ENCODE measurements at places on chromosomes 5 and 9. TPM values are rescaled to one million over a fixed set of nuclear protein-coding genes. Genes with fewer than 3 reads are reported as not detected.
A peak's percentile ranks its signal among the peaks of the same experiment; 100 is the strongest.

The C9orf50 gene
- not detected for total RNA-seq

The TUSC1 gene
- 7.5 TPM for total RNA-seq

The SLC36A3 gene
- not detected for total RNA-seq

The SLC6A7 gene
- 0.88 TPM for total RNA-seq

The PNPLA7 gene
- 0.56 TPM for total RNA-seq

The FBP2 gene
- not detected for total RNA-seq

DNA sequence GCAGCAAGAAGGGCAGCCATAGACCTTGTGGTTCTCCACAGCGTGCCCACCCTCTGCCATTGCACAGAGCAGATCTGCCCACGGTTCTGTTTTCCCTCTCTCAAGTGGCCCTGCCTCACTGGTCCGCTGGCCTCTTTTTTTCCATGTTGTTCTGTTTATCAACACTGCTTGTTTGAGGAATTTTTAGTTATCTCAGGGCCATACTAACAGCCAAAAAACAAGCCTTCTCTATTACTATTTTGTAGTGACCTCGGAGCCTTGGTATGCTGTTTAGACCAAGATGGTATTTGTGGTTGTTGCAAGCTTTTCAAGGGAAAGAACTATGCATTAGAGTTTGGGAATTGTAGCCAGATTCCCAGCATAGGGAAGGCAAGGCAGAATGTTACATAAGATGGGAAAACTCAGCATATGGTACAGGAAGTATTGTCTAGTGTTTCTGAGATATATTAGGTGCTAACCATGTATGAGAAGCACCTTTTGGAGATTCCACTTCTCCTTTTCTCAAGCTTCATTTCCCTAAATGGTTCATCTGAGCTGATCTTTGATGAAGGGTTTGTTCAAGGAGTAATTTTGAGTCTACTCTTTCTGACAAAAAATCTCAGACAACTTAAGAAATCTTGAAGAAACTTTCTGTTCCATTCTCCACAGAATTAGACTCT, 54.3 kb downstream of the NUP214 start:
- DNase-seq, result no peak

DNA sequence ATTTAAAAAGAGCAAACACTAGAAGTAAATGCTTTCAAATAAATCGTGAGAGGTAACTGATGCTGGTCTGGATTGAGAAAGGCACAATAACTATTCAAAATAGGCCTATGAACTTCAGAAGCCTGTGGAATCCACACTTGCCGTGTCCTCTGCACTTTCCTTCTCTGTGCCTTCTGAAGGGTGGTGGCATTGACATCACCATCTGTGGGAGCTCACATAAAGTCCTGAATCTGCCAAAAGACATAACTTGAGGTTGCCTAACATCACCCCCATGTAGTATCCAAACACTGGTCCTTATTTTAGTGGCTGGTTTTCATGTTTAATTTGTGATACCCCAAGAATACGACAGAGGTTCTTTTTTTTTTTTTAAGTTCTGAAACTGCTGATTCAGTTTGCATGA, 59.8 kb downstream of the IRF1 start:
- no peak for DNase-seq

DNA sequence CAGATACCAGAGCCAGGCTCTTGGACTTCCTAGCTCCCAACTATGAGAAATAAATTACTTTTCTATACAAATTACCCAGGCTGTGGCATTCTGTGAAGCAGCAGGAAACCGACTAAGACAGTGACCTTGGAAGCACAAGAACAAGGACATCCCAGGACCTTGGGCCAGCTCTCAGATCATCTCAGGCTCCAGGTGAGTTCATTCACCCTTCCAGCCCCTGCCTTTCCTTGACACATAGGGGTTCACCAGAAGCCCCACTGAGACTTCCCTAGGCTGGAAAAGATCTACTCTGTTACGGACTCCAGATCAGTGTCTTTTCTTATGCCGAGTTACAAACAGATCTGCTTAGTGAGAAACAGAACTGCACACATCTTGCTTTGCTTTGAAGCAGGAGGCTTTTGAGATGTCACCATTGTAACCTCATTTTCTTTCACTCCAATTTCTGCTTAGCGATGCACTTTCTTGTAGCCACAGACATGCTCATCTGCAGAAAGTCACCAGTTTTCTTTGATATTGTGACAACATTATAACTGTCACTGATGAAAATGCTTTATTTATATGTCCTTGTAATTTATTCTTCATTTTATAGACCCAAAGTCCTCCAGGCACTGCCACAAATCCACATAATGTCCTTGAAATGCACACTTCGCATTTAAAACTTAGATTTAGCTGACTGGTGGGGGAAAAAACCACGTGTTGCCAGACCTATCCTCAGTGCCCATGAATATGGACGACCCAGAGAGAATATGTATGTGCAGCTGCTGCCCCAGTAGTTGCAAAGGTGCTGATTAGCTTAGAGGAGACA, 8.1 kb downstream of the CD180 start:
- DNase-seq, result no peak

GRCh38 chr5:83802686-83803085, 82.0 kb upstream of the HAPLN1 start:
- no peak for DNase-seq

- no peak for DNase-seq
Observed at GRCh38 chr5:173004013-173004412, 20.4 kb downstream of the ATP6V0E1 start.

DNA sequence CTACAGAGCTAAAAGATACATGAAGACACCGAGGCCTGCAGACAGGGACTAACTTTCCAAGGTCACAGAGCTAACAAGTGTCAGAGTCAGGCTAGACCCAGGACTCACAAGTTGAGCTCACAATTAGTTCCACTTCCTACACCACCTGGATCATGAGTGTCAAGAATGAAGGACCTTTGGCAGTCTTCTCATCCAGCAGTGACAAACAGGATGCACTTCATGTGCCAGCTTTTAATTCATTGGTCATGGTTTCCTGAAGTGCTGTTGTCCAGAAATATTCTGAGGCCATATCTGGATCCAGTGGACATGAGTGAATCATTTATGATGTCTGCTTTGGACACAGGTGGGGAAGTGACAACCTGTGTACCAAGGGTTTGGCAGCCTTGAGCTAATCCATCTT, 77.4 kb downstream of the KCNIP1 start:
- no peak for DNase-seq

- no peak for DNase-seq
Observed at GRCh38 chr9:99056886-99057664, 47.8 kb upstream of the TGFBR1 start.

DNA sequence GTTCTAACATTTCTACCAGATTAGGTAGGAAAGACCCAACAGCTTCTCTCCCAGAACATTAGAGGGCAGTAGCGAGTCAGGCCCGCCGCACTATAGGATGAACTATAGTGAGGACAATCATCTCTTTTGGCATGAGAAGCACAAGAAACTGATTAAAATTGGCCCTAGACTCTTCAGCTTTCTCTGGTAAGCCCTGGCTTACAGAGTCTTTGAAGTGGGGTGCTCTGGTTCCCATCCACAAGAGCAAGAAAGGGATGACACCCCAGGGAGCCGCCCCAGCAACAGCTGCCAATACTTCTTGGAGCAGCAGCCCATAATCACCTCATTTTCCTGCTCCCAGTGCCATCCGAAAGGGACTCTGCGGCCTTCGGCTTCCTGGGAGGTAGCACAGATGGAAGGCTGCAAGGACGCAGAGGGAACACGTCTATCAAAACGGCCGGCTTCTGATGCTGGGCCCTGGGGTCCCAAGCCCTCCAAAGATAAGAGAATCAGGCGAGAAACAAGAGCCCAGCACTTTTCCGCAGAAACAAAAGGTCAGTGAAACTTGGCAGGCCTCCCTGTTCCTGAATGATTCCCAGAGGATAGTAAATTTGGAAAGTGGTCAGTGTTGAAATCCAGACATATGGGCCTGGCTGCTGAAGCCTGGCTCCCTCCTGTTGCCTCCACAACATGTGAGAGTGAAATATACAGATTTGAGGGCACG, 69.3 kb downstream of the HSD17B3 start:
- DNase-seq, result peak; percentile 82

DNA sequence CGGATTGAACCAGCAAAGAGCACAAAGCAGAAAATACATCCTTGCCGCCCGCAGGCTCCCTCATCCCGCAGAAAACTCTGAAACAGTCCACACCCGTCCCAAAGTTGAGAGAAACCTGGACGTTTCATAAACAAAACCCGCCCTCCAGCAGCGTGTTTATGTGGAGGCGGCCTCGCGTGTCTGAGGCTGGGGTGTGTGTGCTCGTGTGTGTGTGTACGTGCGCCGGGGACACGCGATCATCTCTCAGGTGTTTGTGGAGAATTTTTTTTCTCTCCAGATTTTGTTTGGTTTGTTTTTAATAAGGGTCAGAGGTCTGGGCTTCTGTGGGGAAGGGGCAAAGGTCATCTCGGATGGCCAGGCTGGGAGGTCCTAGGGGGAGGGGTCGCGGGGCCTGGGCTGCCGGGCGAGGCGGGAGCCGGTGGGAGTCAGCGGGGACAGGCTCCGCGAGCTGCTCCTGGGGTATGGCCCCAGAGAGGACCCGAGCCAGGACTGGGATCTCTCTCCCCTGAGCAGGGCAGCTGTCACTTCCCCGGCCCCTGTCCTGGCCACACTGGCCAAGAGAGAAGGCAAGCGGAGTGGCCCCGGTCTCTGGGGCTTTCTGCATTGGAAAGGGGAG, 206.4 kb downstream of the C9orf50 start:
- peak; percentile 84 for DNase-seq

- DNase-seq, result peak; percentile 68
Observed at GRCh38 chr9:8857926-8858595, 1058.5 kb upstream of the DMAC1 start.

GRCh38 chr9:91303741-91304415, 57.8 kb downstream of the AUH start:
- DNase-seq, result no peak

- DNase-seq, result no peak
Observed at GRCh38 chr5:132270335-132270665, 12.8 kb downstream of the PDLIM4 start.

GRCh38 chr5:16926417-16926816, 9.7 kb downstream of the MYO10 start:
- DNase-seq, result no peak
